ENCODE measurements at places on chromosomes 11 and 22. TPM values are rescaled to one million over a fixed set of nuclear protein-coding genes. Genes with fewer than 3 reads are reported as not detected.

NDUFS8 gene
- total RNA-seq, result 139 TPM

API5 gene
- total RNA-seq, result 164 TPM

CARD18 gene
- total RNA-seq, result not detected

APOA4 gene
- not detected for total RNA-seq

PGA5 gene
- total RNA-seq, result not detected

- DNase-seq, result no peak
Observed at GRCh38 chr11:19938169-19938856, 222.0 kb downstream of the DBX1 start.

- no peak for DNase-seq
Observed at GRCh38 chr11:76616676-76617552, 53.6 kb downstream of the LRRC32 start.

TRIM51 gene
- total RNA-seq, result not detected

DNA sequence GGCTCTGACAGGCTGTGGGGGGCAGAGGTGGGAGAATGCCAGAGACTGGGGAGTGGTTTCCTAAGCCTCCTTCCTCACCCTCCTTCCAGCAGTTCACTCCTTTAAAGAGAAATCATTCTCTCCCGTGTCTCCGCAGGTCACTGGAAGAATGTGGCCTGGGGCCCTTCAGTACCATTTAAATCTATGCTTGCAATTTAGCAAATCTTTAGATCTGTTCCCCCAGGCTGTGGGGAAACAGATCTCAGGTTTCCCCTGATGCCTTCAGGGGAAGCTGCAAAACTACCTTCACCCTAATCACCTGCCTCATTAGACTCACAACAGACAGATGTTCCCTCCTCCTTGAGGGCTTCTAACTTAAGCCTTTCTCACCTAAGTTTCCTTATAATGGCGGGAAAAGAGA lies 55.3 kb downstream of the KIRREL3 start:
- no peak for DNase-seq

GRCh38 chr22:46040471-46041465 lies 63.8 kb upstream of the WNT7B start:
- no peak for DNase-seq

GRCh38 chr22:20648306-20648903 lies 125.5 kb upstream of the SERPIND1 start:
- DNase-seq, result no peak

C11orf16 gene
- total RNA-seq, result not detected

KCTD14 gene
- total RNA-seq, result 0.23 TPM

ZFP91 gene
- total RNA-seq, result 59.3 TPM

CCDC87 gene
- total RNA-seq, result 0.09 TPM

DNA sequence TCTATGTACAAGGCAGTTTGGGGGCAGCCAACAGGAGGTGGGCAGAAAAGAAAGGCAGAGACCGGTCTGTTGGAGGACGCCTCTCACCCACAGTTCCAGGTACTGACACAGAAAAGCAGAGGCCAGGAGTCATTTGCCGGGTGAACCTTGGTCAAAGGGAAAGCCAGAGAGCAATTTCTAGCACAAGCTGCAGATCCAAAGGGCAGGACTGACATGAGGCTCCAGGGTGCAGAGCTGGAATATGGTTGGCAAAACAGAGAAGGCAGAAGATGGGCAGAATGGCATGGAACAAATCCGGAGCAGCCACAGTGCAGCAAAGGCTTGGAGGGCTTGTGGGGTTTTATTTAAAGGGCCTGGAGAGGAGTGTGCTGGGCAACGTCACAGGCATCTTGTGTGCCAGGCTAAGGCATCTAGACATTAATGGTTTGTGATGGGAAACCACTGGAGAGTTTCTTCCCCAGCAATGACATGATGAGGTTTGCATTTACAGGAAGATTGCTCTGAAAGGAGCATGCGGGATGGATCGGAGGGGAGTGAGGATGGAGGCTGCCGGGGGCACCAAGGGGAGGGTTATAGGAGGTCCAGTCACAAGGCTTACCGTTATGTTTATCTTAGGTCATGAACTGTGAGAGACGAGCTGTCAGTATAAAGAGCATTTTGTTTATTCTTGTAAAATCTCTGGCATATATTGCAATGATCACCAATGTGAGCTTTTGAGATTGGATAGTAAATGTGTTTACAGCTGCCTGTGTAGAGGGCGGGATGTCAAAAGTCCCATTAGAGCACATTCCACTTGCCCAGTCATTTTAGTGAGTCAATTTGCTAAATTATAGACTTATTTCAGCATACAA lies 5.7 kb upstream of the MMP20 start:
- no peak for DNase-seq

- no peak for DNase-seq
Observed at GRCh38 chr11:94139416-94139815, 10.8 kb downstream of the PANX1 start.

- DNase-seq, result no peak
Observed at GRCh38 chr11:45481026-45481425, 184.4 kb downstream of the CHST1 start.

EIF4G2 gene
- 1,057 TPM for total RNA-seq

OR56A5 gene
- not detected for total RNA-seq

GRCh38 chr11:72820439-72821139 lies 6.4 kb downstream of the ATG16L2 start:
- no peak for DNase-seq

FXYD6 gene
- 0.11 TPM for total RNA-seq

- no peak for DNase-seq
Observed at GRCh38 chr22:20176421-20177085, 25.7 kb upstream of the CCDC188 start.

DNA sequence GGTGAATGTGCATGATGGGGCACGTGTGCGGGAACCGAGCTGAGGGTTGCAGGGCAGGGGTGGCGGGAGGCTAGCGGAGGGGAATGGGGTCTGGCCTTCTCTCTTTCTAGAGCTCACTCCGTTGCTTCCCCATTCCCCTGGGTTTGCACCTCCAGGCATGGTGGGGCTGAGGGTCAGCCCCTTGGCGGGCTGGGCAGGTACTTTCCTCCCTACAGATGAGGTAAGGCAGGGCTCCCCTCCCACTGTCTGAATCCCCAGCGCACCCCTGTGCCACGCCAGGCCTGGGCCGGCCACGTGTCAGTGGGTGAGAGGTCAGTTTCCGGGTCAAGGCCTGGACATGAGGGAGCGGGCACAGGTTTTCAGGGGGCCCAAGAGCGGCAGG lies 8.9 kb downstream of the SUSD2 start:
- no peak for DNase-seq

DNA sequence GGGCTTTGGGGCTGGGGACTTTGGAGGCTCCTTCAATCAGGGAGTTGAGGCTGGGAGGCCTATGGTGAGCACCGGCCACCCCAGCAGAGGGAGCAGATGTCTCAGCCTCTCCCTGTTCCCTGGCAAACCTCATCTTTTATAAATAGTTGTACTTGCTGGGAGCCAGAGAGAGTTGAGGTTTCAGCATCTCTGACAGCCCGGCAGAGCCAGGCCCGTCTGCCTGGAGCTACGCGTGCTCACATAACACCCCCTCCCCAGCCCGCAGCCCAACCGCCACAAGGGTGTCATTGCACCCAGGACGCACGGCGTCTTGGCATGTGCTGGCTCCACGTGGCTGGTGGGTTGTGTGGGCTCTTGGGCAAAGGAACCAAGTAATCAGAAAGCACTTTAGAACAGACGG lies 127.1 kb downstream of the CHST1 start:
- DNase-seq, result no peak

DNA sequence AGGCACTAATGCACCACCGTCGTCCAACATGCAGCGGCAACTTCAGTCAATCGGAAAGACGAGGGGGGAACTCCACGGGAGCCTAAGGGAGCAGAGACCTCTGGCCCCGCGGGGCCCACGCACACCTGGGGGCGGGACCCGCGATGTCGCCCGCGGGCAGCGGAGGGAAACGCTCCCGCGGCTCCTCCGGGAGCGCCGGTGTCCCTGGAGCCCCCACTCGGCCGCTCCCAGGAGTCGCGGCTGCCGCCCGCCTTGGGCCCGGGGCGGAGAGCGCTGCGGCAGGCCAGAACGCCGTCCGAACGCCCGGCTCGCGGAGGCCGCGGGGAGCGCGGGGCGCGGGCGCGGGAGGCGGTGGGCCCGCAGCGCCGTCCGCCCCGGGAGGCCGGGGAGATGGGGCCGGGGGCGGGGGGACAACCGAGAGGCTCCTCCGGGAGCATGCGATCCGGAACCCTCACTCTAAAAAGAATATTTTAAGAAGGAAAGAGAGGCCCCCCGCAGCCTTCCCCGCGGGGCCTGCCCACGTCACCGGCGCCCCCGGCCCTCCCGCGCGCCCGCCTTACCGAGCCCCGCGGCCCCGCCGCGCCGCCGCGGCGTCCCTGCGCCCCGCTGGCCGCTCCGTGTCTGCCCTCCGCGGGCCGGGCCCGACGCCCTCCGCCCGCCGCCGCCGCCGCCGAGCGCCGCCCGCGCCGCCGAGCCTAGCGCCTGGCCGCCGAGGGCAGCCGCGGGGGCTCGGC lies 86.6 kb upstream of the ARHGAP32 start:
- no peak for DNase-seq

DNA sequence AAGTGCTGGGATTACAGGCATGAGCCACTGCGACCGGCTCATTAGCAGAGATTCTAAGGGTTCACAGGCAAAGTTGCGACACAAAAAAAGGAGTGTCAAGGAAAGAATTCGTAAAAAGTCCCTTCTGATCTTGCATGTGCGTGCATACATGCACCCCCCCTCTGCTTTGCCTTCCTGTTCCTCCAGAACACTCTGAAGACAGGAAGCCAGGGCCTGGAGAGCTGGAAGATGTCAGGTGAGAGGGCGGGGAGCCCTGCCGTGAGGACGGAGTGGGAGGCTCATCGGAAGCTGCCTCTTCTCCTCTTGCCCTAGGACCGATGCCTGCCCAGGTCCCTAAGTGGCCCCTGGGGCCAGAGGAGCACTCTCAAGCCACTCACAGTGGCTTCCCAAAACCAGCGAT lies 89.1 kb downstream of the LARGE1 start:
- no peak for DNase-seq

KIRREL3 gene
- not detected for total RNA-seq

DNA sequence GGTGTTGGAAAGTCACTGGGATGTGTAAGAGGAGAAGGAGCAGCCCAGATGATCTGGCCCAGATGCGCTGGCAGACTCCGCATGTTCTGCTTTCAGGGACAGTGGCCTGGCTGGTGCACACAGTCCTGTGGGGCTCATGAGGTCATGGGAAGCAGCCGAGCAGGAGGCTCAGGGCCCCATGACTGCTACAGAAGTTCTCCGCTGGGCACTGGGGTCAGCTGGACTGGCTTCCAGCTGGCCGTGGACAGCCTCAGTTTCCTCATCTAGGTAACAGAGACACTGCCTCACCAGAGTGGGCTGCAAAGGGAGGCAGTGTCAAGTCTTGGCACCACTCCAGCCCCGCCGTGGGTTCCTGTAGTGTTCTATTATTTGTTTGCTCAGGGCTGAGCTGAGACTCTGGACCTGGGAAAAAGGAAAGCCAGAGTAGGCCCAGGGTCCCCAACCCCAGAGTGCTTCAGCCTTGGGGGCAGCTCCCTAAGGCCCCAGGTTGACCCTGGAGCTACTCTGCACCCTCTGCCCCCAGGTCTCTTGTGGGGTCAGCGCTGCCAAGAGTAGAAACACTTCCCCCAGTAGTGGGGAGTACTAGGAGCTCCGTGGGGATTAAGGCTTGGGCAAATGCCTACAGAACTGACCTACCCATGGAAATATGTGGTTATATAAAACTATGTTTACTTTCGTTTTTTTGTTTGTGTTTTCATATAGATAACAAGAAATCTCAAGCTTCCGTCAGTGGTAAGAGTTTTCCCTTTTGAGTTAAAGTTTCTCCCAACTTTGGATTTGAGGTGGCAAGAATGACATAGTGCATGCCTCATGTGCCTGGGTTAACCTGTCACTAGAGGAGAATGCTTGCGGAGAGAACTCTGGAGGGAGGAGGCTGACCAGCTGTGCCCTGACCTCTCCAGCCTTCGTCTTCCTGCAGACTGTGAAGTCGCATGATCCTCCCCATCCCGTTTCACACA lies 45.3 kb downstream of the MED15 start:
- no peak for DNase-seq

CCDC116 gene
- total RNA-seq, result 0.78 TPM

GRCh38 chr11:29019960-29020683 lies 911.9 kb downstream of the METTL15 start:
- no peak for DNase-seq

DNA sequence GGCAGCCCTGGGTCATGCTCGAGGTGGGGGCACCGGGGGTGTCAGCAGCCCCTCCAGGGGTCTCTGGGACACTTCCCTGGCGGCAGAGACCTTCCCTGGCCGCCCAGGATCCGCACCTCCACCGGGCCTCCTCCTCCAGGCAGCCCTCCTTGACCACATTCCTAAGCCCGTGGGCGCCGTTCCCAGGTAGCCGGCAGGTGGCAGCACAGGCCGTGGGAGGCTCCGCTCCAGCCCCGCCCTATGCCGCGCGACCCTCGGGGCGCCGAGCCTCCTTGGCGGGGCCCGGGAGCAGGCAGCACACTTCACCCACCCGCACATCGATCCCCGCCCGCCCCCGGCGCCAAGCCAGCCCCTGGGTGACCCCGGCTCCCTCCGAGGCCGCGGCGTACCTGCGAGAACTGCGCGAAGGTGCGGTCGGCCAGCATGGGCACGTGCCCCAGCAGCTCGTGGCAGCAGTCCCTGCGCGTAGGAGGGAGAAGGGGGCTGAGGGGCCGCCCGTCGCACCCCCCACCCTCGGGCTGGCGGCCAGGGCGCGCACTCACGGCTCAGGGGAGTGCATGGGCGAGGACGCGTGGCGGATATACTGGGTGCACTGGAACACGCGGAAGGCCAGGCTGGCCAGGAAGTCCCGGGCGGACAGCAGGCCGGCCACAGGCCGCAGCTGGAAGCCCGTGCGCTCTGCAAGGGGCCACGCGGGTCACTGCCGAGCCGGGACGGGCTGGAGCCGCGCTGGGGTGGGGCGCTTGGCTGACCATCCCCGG lies 5.3 kb upstream of the INS start:
- no peak for DNase-seq

DNA sequence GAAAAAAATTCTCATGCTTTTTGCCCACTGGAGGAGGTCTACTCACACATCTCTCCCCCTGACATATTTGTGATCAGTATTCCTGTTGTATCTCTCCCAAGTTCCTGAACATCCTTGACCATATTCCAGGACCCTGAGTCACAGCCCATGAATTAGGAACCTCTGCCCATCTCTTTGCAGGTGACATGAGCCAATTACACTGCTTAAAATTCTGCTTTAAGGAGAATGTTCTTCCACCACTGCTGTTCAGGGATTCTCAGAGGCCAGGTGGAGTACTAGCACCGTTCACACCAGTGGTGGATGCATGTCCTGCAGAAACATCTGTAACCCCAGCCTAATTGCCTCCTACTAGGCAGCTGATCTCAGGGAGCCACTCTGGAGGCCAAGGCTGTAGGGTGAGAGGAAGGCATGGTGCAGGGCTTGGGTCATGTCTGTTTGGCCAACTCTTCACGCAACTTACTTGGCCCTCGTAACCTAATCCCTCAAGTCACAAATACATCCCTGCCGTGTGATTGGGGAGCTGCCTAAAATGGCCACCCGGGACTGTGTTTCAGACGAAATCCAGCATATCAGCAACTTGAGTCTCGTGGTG lies 104.8 kb downstream of the GGTLC2 start:
- DNase-seq, result no peak

GRCh38 chr11:26199331-26200095 lies 132.4 kb upstream of the ANO3 start:
- no peak for DNase-seq

TYR gene
- not detected for total RNA-seq
